Amygdala (tissue), 56 donors: ENCODE measurements at places on chromosomes 1 and 21.
A peak's percentile ranks its signal among the peaks of the same experiment; 100 is the strongest.

- DNase-seq: no peak
Observed at GRCh38 chr1:51253691-51254090, 17.6 kb downstream of the RNF11 start.

GRCh38 chr1:975896-976683 lies 5.8 kb downstream of the PERM1 start:
- DNase-seq: no peak

DNA sequence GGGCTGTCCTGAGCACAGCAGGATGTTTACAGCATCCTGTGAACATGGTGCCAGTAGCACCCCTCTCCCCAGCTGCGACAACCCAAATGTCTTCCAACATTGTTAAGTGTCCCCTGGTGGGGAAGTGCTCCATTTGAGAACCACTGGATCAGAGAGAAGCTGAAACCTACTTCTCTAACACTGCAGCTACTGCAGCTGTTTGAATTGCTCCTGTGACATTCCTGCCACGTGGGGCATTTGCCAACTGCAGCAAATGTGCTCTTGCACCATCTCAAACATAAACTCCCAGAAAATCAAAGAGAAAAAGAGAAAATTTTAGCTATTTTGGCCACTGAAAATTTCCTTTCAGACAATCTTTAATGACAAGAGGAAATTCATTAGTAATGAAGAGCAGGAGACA lies 11.0 kb downstream of the SLC2A5 start:
- DNase-seq: no peak

DNA sequence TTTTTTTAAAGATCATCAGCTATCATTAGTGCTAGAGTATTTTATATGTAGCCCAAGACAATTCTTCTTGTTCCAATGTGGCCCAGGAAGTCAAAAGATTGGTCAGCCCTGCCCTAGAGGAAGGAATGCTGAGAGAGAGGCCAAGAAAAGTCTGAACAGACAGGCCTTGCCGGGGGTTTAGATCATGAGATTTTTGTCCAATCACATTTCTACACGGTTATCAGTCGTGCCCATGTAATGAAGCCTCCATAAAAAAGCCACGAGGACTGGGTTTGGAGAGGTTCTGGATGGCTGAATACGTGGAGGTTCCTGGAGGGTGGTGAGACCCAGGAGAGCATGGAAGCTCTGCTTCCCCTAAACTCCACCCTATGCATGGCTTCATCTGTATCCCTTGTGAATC lies 24.3 kb upstream of the ENO1 start:
- DNase-seq: no peak

GRCh38 chr1:179156026-179156425 lies 73.5 kb downstream of the ABL2 start:
- no peak for DNase-seq

GRCh38 chr1:205438213-205439158 lies 16.6 kb upstream of the LEMD1 start:
- peak; percentile 51 for DNase-seq

DNA sequence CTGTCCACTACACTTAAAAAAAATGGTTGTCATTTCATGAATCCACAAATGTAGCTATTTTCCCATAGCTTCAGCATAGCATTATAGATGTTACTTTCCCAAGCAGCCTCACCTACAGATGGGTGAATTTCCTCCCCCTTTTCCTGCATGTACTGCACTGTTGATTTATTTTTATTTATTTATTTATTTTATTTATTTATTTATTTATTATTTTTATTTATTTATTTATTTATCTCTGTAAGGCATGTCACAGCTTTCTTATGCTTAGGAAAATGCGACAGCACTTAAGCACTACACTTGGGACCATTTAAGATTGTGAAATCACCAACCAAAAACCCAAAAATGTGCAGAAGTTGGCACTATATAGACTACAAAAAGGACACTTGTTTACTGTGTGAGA lies 4.9 kb downstream of the CD1A start:
- DNase-seq: no peak

DNA sequence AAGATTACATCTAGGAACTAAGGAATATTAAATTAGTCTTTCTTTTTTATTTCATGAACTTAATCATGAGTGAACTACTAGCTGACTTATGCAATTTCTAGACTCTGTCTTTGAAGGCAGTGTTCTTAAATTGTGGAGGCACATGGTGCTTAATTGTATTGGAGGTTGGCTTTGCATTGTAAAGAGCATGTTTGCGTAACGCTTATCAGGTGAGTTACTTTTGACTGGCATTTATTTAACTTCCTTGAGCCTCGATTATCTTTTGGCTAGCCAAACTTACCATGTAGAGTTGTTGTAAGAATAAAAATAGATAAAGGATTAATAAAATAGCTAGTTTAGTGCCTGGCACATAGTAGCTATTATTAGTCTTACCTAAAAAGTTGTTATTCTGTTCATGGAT lies 262.4 kb downstream of the PDE4B start:
- DNase-seq: no peak

DNA sequence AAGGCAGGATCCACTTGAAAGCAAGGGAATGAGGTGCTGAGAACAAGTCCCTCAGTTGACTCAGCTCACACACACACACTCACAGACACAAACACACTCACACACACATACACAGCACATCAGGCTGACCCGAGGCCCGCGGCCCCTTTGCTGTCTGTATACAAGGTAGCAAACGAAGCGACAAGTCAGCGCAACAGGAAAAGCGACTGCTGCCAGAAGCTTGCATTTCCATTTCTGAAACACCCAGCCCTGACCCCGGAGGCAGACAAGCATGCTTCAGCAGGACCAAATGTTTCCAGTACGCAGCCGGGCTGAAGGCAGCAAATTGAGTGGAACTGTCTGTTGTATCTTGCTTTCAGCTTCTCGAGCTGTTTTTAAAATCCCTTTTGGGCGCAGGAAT lies 501.6 kb downstream of the NPHP4 start:
- DNase-seq: no peak

GRCh38 chr1:37883671-37884070 lies 24.3 kb upstream of the MTF1 start:
- no peak for DNase-seq

DNA sequence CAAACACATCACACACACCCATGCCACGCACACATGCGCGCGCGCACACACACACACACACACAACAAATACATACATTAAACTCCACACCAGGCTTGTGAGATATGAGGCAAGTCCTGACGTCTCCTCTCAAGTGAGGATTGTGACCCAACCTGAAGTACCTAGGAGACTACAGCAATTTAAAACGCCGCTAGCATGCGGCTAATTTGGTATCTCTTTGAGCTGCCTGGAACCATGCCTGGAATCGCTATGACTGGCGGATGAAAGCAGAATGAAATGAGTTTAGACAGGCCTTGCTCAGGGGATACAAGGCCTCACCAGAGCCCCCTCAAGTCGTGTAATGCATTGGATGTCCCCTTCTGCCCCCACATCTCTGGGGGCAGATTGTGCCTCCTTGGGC lies 1.6 kb upstream of the RAB7B start:
- no peak for DNase-seq

DNA sequence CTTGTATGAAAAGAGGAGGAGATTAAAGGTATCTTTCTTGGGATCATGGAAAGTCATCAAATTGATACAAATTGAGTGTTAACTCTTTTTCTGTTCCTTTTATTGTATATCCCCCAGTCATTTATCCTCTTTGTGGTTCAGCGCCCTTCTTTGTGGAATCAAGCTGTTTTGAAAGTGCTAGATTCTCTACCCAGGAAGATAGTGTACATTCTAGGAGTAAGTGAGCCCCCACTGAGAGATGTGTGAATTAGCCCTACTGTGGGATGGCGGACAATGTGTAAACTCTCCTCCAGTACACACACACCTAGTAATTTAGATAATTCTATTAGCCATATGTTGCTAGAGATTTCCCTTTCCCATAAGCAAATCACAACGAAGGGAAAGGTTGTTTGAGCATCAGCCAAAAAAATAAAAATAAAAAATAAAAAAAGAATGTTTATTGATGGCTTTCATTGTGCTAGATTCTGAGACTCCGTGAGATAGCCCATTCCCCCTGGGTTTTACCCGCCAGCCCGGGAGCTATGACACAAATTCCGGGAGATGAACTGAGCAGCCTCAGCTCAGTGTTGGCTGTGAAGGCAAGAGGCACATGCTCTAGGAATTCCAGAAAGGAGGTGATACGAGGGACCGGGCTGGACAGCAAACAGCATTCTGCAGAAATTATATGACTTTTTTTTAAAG lies 378.4 kb upstream of the RUNX1 start:
- no peak for DNase-seq

GRCh38 chr1:58900396-58900795 lies 116.5 kb upstream of the JUN start:
- no peak for DNase-seq

- no peak for DNase-seq
Observed at GRCh38 chr1:198878566-198878965, 239.7 kb downstream of the PTPRC start.

GRCh38 chr1:57163325-57163724 lies 197.5 kb upstream of the C8B start:
- no peak for DNase-seq

- DNase-seq: no peak
Observed at GRCh38 chr1:219534991-219535390, 77.9 kb downstream of the ZC3H11B start.

DNA sequence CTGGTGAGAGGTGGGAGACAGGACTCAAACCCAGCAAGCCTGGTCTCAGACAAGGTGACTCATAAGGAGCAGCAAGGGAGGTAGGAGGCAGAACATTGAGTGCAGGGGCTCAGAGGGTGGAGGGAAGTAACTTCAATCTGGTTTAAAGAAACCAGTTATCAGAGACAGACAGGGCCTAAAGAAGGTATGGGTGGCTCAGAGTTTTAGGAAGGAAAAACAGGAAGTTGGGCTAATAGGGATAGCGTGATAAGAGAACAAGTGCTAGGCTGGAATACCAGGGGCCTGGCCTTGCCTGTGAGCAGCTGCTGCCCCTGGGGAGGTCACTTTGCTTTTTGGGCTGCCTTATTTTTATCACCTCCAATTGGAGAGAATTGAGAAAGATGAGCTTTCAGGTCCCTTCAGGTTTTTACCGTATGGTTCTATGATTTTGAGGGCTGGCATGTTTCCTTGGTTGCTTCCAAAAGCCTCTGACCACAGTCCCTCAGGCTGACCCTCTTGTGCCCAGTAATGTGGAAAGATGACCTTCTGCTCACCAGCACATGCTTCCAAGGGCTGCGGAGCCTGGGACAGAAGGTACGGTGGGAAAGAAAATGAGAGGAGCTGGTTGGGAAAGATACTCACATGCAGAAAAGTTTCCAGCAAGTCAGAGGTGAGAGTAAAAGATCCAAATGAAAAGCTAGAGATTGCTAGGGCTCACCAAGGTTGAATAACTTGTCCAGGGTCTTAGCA lies 77.0 kb downstream of the DDR2 start:
- DNase-seq: no peak

GRCh38 chr1:86153836-86154235 lies 2.7 kb downstream of the COL24A1 start:
- DNase-seq: no peak

GRCh38 chr1:31381394-31382294 lies 8.8 kb upstream of the FABP3 start:
- DNase-seq: no peak

DNA sequence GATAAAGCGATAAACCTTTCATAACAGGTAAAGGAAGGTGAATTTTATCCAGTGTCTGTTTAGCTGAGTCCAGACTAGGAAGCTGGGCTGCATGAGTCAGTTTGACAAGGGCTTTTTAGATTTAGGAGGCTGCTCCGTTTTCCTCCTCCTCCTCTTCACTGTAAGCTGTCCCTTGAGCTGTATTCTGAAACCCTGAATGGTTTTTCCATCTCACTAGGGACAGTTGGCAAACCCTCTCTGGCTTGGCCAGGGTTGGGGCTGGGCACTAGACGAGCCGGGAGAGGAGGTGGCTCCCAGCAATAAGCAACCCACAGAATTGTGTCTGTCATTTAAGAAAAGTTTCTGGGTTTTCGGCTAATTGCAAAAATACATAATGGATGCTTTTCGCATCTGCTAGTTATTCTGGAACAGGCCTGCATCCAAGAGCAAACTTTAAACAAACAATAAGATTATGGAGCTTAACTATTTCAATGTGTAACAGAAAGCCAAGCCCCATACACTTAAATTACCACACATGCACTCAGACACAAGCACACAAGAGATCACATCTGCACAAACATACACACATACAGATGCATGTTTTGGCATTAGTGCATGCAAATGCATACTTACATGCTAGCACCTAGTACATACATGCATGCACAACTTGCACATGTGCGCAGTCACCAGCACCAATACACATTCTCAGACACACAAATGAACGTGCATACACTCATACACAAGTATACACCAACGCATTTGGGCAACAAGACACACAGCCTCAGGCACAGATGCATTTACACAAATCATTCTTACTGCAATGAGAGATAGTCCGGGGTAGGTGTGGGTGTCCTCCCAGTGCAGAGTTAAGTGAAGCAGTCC lies 27.8 kb upstream of the FOXE3 start:
- no peak for DNase-seq

DNA sequence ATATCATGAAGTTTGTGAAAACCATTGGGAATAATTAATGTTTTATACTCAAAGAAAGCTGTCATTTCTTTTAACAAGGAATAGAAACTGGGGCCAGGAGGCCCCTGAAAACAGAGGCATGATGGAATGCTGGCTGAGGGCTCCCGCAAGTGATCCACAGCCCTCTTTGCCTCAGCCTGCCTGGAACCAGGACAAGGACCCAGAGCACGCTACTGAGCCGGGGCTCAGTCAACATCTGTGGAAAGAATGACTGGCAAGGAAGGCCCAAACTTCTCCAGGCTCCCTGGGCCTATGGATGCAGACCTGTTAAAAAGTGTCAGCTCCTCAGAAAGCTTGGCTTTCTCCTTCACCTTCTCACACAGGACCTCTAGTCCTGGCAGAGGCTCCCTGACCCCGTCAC lies 32.6 kb downstream of the COLGALT2 start:
- no peak for DNase-seq

DNA sequence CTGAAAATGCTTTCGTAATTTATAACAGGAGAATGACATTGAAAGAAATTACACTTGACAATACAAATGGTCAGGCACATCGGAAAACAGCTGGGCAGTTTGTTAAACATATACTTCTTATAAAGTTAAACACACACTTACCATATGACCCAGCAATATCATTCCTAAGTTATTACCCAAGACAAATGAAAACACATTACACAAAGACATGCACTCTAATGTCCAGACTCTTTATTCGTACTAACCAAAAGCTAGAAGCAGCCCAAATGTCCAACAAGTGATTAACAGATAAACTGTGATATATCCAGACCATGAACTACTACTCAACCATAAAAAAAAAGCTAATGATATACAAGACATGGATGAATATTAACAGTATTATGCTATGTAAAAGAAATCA lies 8.5 kb downstream of the AKT3 start:
- no peak for DNase-seq

- peak; percentile 32 for DNase-seq
Observed at GRCh38 chr1:22122273-22123070, 20.4 kb downstream of the WNT4 start.

DNA sequence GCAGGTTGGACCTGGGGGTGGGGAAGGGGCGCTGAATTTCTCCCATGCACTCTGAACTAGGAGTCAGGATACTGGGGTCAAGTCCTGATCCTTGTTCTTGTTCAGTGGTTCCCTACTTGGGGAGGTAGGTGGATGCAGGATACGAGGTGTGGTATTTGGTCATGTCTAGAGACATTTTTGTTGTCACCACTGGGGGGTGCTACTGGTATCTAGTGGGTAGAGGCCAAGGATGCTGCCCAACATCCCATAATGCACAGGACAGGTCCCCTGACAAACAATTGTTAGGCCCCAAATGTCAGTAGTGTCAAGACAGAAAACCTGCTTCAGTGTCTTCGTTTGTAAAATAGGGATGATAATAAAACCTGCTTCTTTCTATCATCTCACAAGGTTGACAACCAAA lies 259.0 kb upstream of the FOXD3 start:
- DNase-seq: no peak

GRCh38 chr1:98991127-98992012 lies 13.3 kb downstream of the PLPPR5 start:
- no peak for DNase-seq
